ENCODE measurements at places on chromosomes 16 and 17. TPM values are rescaled to one million over a fixed set of nuclear protein-coding genes. Genes with fewer than 3 reads are reported as not detected.

DNA sequence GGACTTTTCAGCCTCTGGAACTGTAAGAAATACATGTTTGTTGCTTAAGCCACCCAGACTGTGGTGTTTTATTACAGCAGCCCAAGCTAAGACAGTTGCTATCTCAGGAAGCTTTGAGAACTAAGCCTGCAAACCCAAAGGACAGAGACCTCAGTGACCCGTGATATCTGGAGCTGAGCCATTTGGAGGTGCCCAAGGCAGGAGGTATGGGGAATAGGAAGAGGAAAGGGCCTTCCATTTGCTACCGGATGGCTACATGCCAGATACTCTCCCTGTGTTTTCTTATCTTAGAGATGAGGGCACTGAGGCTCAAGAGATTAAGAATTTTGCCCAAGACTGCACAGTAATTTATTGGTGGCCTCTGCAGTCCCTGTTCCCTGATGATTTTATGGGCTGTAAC, 622.1 kb upstream of the CDH5 start:
- no peak for DNase-seq
- no peaks in the 10 kb centered on the region for H3K4me1 ChIP-seq
- no peak overlapping the region for H3K4me3 ChIP-seq
- H3K27me3 ChIP-seq, result no peaks in the 10 kb centered on the region

Gene THOC6
- 26.1 TPM for total RNA-seq

DNA sequence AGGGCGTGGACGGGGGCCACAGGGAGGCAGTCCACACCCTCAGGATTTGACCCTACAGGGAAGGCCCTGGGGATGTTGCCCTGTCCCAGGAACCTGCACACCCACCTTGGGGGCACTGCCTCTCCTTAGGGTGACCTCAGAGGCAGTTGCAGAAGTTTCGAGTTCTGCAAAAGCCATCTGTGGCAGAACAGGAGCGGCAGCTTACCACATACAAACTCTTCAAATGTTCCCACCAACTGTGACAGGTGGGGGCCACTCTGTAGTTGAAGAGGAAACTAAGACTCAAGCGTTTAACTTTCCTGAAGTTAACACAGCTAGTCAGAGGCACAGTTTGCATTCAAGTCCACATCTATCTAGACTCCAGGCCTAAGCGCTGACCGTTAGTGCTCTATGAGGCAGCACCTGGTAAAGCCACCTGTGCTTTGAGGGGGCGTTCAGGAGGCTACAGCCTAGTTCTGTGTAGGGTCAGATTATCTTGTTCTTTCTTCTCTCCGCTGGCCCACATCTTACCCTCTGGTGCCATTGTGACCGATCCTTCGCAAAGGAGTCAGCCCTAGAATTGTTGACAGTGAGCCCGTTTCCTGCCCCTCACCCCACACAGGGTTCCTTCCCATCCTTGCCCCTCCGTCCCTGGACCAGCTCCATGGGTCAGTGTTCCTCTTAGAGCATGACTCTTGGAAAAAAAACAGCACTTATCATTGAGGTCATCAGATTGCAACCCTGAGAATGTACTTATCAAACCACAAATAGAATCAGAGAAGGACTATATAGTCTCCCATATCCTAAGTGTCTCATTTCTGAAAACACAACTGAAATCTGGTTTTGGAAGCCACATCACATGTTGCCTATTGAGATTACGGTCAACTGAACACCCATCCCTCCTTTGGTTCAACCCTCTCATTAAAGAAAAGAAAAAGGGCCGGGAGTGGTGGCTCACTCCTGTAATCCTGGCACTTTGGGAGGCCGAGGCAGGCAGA, 45.4 kb downstream of the CDH1 start:
- H3K27ac ChIP-seq, result no peak overlapping the region
- H3K27me3 ChIP-seq, result no peaks in the 10 kb centered on the region
- no peak for DNase-seq
- H3K4me1 ChIP-seq, result peaks cover 11% of the 10 kb centered on the region
- H3K36me3 ChIP-seq, result no peaks in the 10 kb centered on the region

- no peaks in the 10 kb centered on the region for H3K27me3 ChIP-seq
- DNase-seq, result peak; percentile 78
- H3K4me3 ChIP-seq, result no peak overlapping the region
- H3K27ac ChIP-seq, result no peak overlapping the region
These were observed 33.9 kb upstream of the MLKL start for GRCh38 chr16:74734361-74735161.

Gene C1QTNF1
- total RNA-seq, result 65.2 TPM

DNA sequence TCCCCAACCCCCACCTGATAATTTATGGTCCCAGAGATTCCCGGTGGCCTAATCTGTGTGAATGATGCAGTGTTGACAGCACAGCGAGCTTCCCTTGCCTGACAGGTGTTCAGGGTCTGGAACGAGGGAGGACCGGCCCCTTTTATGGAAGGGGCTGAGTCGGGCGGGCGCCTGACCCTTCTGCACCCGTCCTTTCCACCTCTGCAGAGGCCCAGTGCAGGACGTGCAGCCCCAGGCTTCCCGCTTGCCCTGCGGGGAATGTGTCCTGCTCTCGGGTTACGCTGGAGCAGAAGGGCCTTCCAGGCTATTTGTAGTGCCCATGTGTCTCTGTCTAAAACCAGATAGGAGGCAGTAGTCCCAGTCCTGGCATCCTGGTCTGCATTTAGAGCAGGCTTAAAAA, 16.2 kb downstream of the SMTNL2 start:
- H3K4me3 ChIP-seq, result no peak overlapping the region
- peaks cover 35% of the 10 kb centered on the region for H3K36me3 ChIP-seq
- H3K27ac ChIP-seq, result no peak overlapping the region
- DNase-seq, result peak; percentile 78

Gene VASN
- total RNA-seq, result 82.7 TPM

Gene EPX
- total RNA-seq, result 0.19 TPM

Gene GPRC5C
- 358 TPM for total RNA-seq

Gene EVPL
- 23.5 TPM for total RNA-seq

- no peak overlapping the region for H3K4me3 ChIP-seq
- DNase-seq, result no peak
These were observed 39.0 kb downstream of the PRPSAP2 start for GRCh38 chr17:18896947-18897346.

DNA sequence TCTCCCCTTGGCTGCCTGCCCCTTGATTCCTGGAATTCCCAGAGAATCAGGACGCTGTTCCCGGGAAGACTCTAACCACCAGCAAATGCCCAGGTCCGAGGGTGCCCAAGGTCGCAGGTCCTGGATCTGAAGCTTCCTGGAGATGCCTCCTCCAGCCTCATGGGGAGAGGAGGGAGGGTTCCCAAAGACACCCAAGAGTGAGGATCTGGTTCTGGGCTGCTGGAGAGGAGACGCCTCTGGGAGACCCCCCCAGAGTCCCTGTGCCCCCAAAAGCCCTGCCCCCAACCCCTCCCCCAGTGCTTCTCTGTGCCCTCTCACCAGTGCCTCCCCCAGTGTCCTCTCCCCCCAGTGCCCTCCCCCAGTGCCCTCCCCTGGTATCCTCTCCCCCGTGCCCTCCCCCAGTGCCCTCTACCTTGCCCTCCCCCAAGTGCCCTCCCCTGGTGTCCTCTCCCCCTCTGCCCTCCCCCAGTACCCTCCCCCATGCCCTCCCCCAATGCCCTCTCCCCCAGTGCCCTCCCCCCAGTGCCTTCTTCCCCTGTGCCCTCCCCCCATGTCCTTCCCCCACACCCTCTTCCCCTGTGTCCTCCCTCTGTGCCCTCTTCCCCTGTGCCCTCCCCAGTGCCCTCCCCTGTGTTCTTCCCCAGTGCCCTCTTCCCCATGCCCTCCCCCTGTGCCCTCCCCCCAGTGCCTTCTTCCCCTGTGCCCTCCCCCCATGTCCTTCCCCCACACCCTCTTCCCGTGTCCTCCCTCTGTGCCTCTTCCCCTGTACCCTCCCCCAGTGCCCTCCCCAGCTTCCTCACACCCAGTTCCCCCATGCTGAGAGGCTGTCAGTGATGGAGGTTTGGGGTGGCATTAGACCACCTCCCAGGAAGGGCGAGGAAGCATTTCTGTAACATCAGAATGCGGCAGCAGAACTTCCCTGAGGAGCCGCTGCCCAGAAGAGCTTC, 6.3 kb upstream of the SECTM1 start:
- H3K27ac ChIP-seq, result no peak overlapping the region
- H3K36me3 ChIP-seq, result no peaks in the 10 kb centered on the region
- H3K4me3 ChIP-seq, result peak overlapping the region; percentile 47
- H3K27me3 ChIP-seq, result no peaks in the 10 kb centered on the region

DNA sequence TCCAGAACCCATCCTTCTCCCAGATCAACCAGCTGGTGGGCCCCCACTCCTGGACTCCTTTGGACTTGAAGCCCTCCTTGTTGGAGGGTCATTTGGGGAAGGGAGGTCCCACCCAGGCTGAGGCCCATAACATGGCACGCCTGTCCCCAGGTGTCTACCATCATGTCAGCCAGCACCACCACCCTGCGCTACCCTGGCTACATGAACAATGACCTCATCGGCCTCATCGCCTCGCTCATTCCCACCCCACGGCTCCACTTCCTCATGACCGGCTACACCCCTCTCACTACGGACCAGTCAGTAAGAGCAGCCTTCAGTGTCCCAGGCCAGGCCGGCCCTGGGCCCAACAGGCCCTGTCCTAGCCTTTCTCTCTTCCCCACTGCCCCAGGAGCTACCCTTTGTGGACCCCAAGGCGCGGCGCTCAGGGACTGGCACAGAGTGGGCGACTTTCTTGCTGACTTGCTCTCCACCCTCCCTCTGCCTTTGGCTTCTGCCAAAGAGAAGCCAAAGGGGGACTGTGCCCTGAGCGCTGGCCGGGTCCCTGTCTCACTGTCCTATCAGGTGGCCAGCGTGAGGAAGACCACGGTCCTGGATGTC, 4.3 kb downstream of the TUBG1 start:
- no peaks in the 10 kb centered on the region for H3K27me3 ChIP-seq
- no peak overlapping the region for H3K27ac ChIP-seq
- peaks cover 19% of the 10 kb centered on the region for H3K36me3 ChIP-seq
- peaks cover 2% of the 10 kb centered on the region for H3K4me1 ChIP-seq

DNA sequence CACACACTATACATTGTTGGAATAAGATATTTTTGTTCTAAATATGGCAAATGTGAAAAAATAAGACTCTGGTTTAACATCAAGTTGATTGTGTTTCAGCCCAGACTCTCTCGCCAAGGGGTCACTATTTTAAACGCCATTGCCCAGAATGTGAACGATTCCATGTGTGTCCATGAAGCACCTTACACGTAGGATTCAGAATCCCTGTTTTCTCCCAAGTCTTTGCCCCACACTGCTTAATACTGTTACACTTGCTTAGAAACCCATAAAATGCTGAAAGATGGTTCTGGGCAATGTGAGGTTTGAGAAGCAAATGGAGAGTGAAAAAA, 7.7 kb downstream of the HS3ST3B1 start:
- DNase-seq, result no peak
- no peak overlapping the region for H3K4me3 ChIP-seq
- H3K27me3 ChIP-seq, result peaks cover 5% of the 10 kb centered on the region

GRCh38 chr16:28495795-28496749, 1.6 kb downstream of the APOBR start:
- no peak overlapping the region for H3K27ac ChIP-seq
- H3K4me3 ChIP-seq, result no peak overlapping the region
- peaks cover 3% of the 10 kb centered on the region for H3K4me1 ChIP-seq
- no peak for DNase-seq
- H3K36me3 ChIP-seq, result no peaks in the 10 kb centered on the region
- H3K27me3 ChIP-seq, result no peaks in the 10 kb centered on the region

DNA sequence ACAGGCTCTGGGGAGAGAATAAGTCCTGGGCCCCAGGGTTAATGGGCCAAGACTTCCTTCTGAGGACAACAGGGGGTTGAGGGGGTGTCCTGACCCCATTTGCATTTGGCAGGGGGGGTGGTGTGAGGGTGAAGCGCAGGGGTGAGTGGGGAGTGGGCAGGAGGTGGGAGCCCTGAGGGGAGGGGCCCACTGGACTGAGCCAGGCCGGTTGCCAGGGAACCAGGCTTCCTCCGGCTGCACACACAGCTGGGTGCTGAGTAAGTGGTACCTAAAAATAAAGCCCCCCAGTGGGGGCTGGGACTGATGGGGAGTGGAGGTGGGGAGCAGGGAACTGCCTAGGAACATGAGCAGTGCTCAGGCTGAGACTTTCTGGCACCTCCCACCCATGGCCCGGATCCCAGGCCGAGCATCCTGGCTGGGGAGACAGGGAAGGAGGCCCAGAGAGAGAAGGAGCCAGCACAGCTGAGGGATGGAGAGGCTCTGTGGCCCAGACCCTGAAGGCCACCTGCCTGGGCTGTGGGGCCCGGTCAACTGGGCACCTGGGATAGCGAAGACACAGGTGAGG, 7.5 kb upstream of the RASD1 start:
- peaks cover 3% of the 10 kb centered on the region for H3K4me1 ChIP-seq
- no peak for DNase-seq
- no peak overlapping the region for H3K27ac ChIP-seq
- no peaks in the 10 kb centered on the region for H3K27me3 ChIP-seq
- H3K36me3 ChIP-seq, result no peaks in the 10 kb centered on the region
- H3K4me3 ChIP-seq, result no peak overlapping the region

DNA sequence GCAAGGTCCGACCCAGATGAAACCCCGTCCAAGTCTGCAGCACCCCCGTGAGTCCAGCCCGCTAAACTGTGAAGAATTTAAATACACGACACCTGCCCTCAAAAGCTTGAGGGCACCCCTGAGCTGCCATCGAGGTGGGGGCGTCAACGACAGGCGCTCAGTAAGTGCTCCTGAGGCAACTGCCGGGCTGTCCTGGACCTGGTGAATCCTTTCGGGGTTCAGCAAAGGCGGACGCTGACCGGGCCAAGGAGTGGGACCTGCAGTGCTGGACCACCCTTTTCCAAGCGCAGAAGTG, 512 bp upstream of the ENDOV start:
- DNase-seq, result peak; percentile 53
- peak overlapping the region; percentile 86 for H3K4me3 ChIP-seq
- no peaks in the 10 kb centered on the region for H3K27me3 ChIP-seq
- peaks cover 9% of the 10 kb centered on the region for H3K4me1 ChIP-seq
- no peaks in the 10 kb centered on the region for H3K36me3 ChIP-seq

GRCh38 chr17:51725185-51725584, 433.3 kb downstream of the CA10 start:
- no peak overlapping the region for H3K27ac ChIP-seq
- H3K27me3 ChIP-seq, result no peaks in the 10 kb centered on the region
- H3K4me1 ChIP-seq, result no peaks in the 10 kb centered on the region
- no peak for DNase-seq
- no peak overlapping the region for H3K4me3 ChIP-seq

Gene TPSD1
- 7.9 TPM for total RNA-seq

Gene PRR35
- 1.8 TPM for total RNA-seq

Gene HASPIN
- 0.38 TPM for total RNA-seq

GRCh38 chr16:82658796-82659195, 32.0 kb downstream of the CDH13 start:
- H3K27me3 ChIP-seq, result no peaks in the 10 kb centered on the region
- H3K4me3 ChIP-seq, result no peak overlapping the region
- no peaks in the 10 kb centered on the region for H3K36me3 ChIP-seq
- H3K27ac ChIP-seq, result no peak overlapping the region

Gene HOXB8
- 48.7 TPM for total RNA-seq

Gene PIPOX
- 2.8 TPM for total RNA-seq

Gene CMTM1
- 4.6 TPM for total RNA-seq

Gene TOP2A
- total RNA-seq, result 2.7 TPM

DNA sequence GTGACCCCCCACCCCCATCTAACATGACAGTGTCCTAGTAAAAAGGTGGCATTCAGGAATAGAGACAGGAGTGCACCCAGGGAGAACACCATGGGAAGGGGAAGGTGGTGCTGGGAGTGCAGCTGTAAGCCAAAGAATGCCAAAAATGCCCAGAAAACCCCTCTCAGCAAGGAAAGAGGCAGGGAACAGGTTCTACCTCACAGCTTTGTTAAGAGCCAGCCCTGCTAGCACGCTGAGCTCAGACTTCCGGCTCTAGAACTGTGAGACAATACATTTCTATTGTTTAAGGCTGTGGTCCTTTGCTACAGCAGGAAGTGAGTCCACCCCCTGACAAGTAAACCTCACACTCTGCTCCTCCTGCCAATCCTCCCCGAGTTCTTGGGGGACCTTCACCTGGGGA, 302.4 kb upstream of the N4BP1 start:
- H3K4me1 ChIP-seq, result no peaks in the 10 kb centered on the region
- H3K27ac ChIP-seq, result no peak overlapping the region
- no peaks in the 10 kb centered on the region for H3K36me3 ChIP-seq
- no peak for DNase-seq
- no peaks in the 10 kb centered on the region for H3K27me3 ChIP-seq
